Esophagus (tissue), 2 donors: ENCODE measurements at places on chromosomes 6 and 20. TPM values are rescaled to one million over a fixed set of nuclear protein-coding genes. Genes with fewer than 3 reads are reported as not detected.

Gene FILIP1
- 0.84 TPM for polyA plus RNA-seq

Gene ZSCAN12
- polyA plus RNA-seq = 0.99 TPM

Gene C20orf96
- 1.9 TPM for polyA plus RNA-seq

Gene WFDC12
- 2.2 TPM for polyA plus RNA-seq

Gene FAM83B
- polyA plus RNA-seq = 9.9 TPM
